CD4-positive, alpha-beta T cell treated with Interleukin-2 at 100 ng/mL for 4 hours (primary cell): ENCODE measurements at places on chromosomes 11 and 22.

GRCh38 chr22:27729246-27729645 lies 72.3 kb downstream of the MN1 start:
- no peak for DNase-seq

DNA sequence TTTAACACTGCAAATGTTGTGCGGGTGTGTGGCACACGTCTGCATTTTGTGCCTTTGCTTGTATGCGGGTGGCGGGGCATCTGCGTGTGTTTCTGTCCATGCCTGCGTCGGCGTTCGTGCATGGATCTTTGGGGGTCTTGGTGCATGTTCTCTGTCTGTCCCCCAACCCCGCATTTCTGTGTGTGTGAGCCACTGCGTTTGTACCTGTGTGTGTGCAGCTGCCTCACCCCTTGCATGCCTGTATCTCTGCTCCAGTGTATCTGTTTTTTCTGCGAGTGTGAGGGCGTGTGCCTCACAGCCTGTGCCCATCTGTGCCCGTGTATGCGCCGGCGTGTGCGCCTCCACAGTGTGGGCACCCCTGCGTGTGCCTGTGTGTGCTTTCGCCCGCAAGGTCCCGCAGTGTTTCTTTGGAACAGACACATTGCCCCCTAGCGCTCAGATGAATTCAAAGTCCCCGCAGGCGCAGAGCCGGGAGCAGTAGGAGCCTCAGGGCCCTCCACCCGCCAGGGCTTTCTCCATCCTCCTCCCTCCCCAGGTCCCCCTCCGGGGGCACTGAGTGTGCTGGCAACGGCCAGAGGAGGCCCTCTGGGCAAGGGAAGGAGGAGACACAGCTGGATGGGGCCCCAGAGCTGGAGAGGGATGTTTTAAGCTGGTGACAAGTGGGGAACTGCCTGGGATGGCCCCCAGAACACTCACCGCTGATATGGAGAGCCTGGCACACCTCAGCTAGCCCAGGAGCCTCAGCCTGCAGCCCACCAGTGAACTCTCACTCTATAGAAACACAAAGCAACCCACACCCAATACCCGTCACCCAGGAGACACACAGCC lies 3.1 kb upstream of the MN1 start:
- DNase-seq: peak; percentile 47

DNA sequence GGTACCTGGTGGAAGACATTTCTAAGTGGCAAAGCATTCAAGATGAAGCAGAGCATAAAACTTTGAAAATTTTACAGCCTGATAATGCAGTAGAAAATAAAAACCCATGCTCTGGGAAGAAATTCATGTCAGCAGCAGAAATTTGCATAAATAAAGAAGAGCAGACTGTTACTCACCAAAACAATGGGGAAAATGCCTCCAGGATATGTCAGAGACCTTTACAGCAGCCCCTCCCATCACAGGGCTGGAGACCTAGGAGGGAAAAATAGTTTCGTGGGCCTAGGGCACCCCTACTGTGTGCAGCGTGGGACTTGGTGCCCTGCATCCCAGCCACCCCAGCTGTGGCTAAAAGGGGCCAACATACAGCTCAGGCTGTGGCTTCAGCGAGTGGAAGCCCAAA lies 5.4 kb upstream of the DKK3 start:
- DNase-seq: no peak

- no peak for DNase-seq
Measured at GRCh38 chr22:20066617-20067383, 13.2 kb upstream of the DGCR8 start.

- no peak for DNase-seq
Measured at GRCh38 chr11:92154611-92155010, 70.0 kb upstream of the FAT3 start.

DNA sequence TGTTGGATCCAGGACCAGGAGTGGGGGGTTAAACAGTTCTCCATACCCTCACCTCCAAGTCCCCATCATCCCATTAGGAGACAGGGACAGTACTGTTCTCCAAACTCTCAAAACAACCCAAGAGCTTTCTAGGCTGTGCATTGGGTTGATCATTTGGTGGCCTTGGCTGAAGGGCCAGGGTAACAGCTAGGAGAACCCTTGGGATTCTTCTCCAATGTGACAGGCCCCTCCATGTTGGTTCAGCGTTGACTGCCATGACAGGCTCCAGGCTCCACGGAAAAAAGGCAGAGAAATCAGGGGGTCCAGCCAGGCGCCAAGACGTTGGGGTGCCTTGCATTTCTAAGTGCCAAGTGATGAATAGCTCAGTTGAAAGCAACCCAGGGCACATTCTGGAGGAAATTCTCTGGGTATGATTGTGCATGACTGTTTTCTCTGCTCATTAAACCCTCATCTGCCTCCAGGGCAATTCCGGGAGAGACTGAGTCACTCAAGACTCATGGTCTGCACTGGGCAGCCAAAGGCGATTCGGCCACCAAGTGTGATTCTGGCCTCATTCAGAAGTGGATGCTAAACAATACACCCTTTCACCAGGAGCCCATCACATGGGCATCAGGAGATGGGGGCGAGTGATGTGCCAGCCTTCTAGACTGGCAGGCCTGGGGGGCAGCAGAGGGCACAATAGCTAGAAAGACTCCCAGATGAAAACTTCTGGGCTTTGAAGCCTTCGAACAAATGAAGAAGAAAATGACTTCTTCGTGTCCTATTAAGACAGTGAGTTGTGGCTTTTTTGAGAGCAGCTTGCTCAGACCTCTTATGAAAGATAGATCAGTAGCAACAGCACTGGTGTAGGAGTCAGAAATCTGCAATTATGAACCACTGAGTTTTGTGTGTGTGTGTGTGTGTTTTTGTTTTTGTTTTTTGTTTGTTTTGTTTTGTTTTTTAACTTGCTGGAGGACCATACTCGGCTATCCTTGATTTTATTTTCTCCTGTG lies 27.7 kb downstream of the CD44 start:
- DNase-seq: peak; percentile 47

DNA sequence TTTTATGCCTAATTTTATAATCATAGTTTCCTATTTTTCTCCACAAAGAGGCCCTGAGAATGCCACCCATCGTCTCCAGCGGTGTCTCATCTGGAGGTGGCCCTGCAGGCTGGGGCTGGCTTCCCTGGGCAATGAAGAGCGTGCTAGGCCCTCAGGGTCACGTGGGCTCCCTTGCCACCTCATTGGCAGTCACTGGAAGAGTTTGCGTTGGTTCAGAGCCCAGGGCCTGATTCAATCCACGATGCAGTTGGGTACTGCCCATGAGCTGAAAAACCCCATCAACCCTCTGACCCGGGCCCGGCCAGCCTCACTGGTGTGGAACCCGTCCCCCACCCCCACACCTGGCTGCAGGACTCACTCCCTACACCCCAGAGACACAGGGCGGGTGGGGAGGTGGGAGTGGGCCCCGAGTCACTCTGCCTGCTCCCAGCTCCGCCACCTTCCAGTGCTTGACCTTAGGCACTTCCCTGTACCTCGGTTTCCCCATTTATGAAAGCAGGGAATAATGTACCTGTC lies 43.4 kb upstream of the A4GALT start:
- DNase-seq: no peak

DNA sequence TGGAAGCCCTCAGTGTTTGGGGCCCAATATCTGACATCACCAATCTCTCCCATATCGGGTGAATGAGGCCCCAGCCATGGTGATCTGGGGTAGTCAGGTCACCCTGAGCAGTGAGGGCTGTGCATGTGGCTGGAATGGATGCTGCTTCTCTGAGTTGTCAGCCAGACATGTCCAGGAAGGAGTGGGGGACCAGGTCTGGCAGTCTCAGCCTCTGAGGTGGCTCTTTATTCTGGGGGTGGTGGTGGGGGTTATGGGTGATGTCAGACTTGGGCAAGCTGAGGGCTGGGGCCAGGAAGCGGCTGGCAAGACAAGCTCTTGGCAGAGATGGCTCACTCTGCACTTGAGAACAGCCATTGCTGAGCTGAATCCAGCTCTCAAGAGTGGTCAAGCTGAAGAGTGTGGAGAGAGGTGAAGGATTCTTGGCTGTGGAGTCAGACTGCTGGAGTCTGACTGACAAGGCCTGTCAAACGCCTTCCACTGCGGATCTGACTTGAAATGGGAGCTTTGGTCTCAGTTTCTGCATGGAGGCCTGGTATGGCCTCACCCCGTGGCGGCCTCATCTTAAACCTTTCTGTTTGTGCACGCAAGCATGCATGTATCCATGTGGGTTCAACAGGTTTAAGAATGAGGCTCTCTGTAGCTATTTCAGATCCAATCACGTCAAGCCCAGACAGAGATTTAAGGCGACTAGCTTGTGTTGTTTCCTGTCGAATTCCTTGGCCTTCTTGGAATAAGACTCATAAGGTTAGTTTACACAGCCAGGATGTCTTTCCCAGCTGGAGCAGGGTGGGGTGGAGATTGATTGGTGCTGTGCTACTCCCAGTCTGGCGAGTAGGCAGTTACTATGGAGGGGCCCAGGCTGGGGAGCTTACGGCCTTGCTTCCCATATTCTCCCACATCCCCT lies 83.9 kb upstream of the TIMP3 start:
- DNase-seq: no peak

- no peak for DNase-seq
Measured at GRCh38 chr11:62344210-62344609, 7.0 kb downstream of the ASRGL1 start.

- no peak for DNase-seq
Measured at GRCh38 chr22:37090920-37091695, 18.4 kb downstream of the TMPRSS6 start.

GRCh38 chr11:69562816-69563215 lies 78.1 kb upstream of the CCND1 start:
- no peak for DNase-seq

- no peak for DNase-seq
Measured at GRCh38 chr11:2585566-2586086, 114.2 kb downstream of the KCNQ1OT1 start.

DNA sequence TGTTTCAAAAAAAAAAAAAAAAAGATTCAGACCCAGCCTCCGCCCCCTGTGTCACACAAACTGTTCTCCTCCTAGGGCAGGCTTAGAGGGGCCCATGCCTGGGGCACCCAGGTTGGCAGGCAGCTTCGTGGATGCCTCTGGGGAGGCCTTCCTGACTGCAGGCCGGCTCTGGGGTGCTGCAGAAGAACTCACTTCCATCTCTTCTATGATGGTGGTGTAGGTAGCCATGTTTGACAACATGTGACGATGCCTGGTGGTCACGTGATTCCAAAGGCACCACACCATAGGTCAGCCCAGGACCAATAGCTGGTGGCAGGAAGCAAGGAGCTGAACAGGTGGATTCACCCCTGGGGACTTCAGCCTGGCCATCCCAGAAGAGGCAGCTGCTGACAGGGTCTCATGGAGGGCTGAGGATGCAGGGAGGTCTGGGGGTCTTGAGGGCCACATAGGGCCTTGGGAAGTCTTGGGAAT lies 24.1 kb upstream of the CELSR1 start:
- no peak for DNase-seq

GRCh38 chr11:69711822-69712801 lies 8.3 kb upstream of the FGF19 start:
- DNase-seq: no peak

GRCh38 chr22:35589071-35589755 lies 27.9 kb downstream of the MB start:
- no peak for DNase-seq

- no peak for DNase-seq
Measured at GRCh38 chr22:36155702-36156101, 4.9 kb downstream of the APOL3 start.

DNA sequence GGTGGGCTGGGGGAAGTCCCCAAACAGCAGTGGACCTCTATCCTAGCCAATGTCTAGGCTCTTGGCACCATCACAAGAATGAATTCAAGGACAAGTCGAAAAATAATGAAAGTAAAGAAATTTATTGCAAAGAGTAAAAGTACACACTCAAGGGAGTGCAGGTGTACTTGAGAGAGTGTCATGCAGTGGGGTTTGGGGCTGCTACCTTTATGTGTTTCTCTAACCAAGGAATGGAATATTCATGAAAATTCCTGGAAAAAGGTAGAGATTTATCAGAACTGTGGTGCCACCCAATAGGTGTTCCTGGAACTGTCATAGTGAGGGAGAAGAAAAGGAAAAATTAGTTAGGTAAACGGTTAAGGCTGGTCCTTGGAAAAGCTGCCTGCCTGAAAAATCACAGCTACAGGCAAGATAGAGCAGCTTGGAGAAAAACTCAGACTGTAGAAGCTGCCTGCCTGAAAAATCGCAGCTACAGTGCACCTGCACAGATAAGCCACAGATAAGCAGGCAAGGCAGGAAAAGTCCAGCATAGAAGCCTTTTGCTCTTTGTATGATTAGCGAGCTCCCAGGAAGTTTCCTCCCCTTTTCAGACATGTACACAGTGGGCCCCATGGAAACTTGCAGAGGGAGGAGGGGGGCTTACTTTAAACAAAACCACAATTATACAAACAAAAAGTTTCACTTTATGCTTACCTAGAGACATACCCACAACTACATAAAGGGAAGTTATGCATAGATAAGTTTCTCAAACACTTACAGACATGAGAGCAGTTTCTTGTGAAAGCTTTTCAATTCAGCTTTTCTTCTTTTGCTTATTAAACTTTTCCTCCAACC lies 71.4 kb upstream of the B3GNT6 start:
- no peak for DNase-seq

- no peak for DNase-seq
Measured at GRCh38 chr22:19655399-19655798, 58.9 kb upstream of the SEPTIN5 start.

GRCh38 chr11:111729071-111729830 lies 36.9 kb downstream of the PPP2R1B start:
- DNase-seq: no peak

- DNase-seq: no peak
Measured at GRCh38 chr11:62069374-62069773, 54.4 kb upstream of the INCENP start.

DNA sequence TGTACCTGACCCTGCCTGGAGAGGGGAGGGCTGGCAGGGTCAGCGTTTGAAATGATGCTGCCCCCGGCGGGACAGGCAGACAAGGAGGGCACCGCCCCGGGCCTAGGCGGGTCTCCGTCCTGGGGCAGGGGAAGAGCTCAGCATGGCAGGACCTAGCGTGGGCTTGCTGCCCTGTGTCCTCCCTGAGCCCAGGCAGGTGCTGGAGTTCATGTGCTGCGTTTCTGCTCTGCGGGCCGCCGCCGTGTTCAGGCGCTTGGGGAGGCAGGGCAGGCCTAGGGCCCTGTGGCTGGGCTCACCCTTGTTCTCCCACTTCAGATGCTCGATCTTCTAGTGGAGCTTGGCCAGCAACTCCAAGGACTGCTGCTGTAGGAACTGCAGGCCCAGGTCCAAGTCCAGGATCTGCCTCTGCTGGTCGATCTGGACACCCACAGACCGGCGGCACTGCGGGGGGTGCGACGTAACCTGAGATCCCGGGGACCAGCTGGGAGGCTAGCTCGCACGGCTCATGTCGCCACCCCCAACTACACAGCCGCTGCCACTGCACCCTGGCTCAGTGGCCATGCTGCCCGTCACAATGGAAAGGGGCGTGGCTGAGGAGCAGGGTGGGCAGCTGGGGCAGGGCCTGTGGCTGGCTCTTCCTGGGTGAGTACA lies 84.4 kb downstream of the MED15 start:
- DNase-seq: no peak

- DNase-seq: no peak
Measured at GRCh38 chr11:1766719-1767398, 3.1 kb upstream of the CTSD start.

- DNase-seq: peak; percentile 25
Measured at GRCh38 chr22:30969532-30970355, 679 bp downstream of the TUG1 start.
